ENCODE measurements at places on chromosomes 4 and X.

DNA sequence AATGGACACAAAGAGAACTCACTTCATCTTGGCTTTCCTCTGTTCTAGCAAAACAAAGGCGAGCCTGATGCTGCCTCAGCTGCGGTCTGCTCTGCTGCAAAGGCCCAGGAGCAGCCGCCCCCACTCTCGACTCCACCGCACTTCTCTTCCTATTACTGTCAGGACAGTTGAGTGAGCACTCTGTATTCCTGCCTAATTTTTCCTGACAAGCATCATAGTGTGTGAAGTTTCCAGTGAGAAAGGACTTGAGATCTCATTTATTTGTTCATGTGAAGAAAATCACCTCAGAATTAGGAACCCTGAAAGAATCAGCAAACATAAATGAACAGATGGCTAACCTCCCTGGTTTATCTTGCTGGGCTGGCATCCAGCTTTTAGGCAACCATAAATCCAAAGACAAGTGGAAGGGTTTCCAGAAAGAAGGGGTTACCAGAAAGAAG, 15.6 kb downstream of the SCARB2 start:
- peak; percentile 66 for DNase-seq

DNA sequence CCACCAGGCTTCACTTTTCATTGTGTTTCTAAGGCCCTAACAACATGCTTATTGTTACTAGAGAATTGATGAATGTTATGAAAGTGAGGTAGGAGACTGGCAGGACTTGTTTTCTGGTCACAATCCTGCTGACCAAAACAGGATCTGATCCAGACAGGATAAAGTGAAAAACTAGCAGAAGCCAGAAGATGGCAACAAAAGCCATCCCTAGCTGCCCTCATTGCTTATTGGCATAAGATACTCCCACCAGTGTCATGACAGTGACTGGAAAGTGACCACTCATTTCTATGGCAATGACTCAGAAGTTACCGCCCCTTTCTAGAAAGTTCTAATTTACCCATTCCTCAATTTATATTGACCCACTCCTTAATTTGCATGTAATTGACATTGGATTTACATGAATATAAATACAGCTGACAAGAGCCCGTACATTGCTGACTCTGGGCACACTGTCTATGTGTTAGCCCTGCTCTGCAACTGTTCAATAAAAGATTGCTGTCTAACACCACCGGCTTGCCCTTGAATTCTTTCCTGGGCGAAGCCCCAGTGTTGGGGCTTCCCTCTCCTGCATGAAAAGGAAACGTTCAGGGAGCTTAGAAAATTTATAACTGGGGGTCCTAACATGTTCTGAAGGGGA, 30.0 kb upstream of the FGG start:
- no peak for DNase-seq

DNA sequence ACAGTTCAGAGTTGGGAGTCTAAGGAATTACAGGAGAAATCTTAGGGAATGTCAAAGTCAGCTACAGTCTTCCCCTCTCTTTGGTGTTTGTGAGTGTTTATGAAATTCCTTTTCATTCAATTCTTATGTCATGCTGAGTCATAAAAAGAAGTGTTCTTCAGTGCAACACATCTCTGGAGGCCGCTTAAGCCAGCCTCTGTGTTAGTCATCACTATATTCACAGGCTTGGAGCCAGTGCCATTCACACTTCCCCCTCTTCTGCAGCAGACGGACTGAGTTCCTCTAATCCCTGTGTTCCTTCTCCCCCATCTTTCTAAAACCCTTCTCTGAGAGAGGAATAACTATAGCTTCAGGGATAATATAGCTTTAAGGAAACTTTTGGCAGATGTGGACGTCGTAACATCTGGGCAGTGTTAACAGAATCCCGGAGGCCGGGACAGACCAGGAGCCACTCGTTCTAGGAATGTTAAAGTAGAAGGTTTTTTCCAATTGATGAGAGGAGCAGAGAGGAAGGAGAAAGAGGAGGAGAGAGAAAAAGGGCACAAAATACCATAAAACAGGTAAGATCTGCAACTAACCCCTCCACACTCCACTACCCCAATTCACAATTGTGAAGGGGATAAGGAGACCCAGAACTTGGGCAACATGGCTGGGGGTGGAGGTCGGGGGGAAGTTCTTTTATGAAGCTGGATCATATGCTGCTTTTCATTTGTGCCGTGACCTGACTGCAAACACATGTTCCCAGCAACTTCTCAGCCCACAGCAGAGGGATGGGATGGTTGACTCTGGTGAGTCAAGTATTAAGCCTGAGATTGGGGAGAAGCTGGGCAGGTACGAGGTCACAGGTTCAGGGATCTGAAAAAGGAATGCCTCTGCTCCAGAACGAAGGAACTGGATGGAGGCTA, at the start of gene SRPX2:
TSS of gene SRPX2 (plus strand) at position 244 of the 905 bp plus-strand sequence. CDS start 2,124 bp downstream, outside the sequence.
- peak; percentile 32 for DNase-seq

GRCh38 chrX:140090800-140091124, 125.4 kb upstream of the CXorf66 start:
- DNase-seq, result no peak

DNA sequence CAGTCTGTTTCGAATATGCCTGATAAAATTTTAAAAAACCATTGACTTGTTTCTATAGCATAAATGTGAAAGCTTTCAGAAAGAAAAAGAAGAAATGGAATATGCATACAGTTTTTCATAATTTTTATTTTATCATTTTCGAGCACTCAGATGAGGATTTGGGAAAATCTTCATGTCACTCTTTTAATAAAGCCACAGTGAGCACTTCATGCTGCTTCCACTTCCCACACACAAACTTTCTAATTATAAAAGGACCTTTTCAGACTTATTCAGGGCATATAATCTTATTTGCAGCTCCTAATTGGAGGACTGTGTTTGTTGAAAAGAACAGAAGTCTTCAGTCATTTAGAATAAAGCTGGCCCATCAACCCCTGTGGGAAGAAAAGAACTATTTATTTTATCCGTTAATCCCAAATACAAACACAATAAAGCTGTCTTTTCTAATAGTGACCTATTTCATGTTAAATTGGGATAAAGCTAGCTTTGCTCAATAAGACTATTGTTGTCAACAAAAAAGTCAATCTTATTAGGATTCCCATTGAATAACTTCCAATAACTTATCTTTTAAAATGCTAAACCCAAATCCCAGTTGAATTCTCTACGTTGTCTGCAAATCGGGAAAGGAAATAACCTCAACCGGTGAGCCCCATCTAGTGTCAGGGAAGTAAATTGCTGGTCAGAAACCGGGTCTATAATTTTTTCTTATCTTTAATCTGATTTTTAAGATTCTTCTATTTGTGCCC, 211.5 kb downstream of the PDGFRA start:
- DNase-seq, result no peak

- DNase-seq, result no peak
Measured at GRCh38 chr4:73765296-73765695, 24.9 kb downstream of the CXCL8 start.

Data from breast epithelium (tissue), 4 donors.